ENCODE measurements at places on chromosomes 13 and 19.

DNA sequence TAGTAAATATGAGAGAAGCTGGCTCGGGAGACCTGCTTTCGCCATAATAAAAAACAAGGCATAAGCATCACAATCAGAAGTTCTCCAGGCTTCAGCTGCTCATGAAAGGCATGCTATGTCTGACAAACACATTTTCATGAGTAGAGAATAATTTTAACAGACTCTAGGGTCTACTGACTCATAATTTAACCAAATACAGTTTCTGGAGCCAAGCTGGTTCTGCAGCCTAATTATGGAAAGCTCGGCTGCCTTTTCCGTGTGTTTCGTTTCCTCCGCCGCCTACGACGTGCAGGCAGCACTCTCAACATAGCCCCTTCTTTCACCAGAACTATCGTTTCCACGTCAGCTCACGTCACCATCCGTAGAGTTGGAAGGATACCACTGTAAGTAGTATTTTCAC is 5.7 kb downstream of the MCF2L start:
- DNase-seq = no peak

DNA sequence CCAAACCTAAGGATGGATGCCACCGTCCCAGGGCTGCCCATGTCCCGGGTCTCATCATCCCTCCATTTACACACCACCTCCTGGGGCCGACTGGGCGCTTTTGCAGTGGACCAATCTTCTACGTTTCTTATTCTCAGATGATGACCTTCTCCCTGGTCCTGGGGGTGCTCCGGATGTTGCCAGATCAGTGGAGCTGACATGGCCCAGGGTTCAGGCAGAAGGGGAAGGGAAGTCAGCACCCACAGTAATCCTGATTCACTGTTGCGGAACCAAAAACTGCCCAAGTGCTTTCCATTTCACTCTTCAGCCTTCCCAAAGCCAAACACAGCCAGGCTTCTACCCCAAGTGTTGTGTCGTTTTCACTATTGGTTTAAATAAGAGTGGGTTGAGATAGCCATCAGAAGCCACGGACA is 29.8 kb downstream of the RAB20 start:
- DNase-seq = no peak

GRCh38 chr13:76724421-76724820 is 161.8 kb downstream of the KCTD12 start:
- no peak for DNase-seq

DNA sequence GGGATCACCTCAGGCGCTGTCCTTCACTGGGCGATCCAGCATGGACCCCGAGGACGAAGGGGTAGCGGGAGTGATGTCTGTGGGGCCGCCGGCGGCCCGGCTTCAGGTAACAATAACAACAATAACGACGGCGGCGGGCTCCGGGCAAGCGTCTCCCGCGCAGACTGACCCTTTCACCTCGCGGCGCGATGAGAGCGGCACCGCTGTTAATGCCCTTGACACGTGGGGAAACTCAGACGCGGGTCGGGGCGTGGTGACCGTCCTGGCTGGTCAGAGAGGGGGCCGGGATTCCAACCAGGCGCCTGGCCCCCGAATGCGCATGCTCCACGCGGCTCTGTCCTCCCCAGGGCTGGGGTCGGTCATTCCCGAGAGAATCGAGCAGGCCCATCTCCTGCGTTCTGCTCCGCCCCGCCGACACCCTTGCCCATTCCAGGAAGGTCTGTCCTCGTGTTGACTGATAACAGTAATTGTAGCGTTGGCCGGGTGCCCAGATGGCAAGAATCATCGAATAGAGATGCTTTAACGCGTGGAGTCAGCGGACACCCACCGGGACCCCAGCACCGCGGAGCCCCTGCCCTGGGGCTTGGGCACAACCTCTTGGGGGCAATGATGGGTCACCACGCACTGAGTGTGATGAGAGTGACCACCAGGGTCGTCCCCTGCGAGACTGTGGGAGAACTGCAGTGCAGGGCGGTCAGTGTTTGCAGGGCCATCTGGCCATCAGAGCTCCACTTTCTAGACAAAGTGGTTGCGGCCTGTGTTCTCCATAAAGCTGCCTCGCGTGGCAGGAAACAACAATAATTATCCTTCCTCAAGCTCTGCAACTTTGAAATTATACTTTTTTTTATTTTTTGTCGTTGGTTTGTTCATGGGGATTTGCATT is 528 bp downstream of the ZNF8 start:
- no peak for DNase-seq

DNA sequence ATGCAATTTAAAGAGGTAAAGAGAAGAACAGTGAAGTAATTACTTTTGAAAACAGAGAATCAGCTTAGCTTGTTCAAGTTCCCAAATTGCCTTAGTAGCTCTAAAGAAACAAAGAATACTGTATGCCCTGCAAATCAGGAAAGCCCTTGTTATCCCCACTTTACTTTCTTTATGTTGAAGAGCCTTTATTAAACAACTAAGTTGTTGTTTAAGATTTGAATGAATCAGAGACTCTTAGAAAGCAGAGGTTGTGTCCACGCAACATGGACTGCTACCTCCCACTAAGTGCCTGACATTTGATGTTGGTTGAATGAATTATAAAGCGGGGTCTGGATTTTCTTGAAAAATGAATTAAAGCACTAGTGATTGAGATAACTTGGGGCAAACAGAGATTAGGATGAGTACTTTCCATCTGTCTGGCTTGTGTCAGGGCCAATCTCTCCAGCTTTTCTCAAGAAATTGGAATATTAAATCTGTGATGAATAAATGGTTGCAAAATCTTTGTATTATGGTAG is 214.7 kb downstream of the POSTN start:
- DNase-seq = no peak

DNA sequence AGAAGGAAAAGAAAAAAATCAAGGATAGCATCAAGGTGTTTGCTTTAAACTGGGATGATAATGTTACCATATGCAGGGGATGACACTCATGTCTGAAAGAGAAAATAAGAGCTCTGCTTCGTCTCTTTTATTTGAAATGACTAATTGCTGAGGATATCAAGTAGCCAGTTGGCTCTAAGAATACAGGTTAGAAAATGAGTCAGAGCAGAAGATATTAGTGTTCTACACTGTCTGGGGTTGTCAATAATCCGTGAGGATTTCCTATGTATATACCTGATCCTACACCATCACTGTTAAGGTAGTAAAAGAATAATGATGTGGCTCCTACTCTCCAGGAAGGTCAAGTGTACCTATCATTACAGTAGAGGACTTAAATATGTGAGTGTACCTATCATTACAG is 562.5 kb downstream of the GPC6 start:
- DNase-seq = no peak

- DNase-seq = no peak
Observed at GRCh38 chr13:98487522-98487921, 89.4 kb downstream of the STK24 start.

DNA sequence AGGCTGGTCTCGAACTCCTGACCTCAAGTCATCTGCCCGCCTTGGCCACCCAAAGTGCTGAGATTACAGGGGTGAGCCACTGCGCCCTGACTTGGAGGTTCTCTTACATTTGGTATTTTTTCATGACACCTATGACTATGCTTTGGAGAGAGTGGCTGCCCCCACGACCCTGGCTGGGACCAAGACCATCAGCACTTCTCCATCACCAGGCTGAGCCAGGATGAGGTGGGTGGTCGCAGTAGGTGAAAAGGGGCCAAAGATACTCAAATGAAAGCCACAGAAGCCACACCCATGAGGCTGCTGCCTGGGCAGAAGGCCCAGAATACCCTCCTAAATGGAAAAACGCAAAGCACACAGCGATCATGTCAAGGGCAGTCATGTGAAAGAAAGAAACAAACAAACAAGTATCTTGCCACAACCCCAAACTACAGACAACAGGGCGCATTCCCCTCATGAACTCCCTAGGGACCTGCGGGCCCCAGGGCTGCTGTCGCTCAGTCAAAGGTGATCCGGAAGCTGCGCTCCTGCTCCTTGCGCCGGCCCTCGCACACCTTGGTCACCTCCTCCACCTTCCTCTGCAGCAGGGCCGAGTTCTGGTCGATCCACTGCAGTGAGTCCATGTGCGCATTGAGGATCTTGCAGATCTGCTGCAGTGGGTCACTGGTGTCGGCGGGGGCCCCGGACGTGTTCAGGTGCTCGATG is 11.2 kb upstream of the IL4I1 start:
- no peak for DNase-seq

GRCh38 chr19:7789447-7789846 is 26.4 kb downstream of the CLEC4M start:
- DNase-seq = peak; percentile 60

- DNase-seq = peak; percentile 77
Observed at GRCh38 chr19:13781547-13781946, 7.3 kb downstream of the C19orf53 start.

DNA sequence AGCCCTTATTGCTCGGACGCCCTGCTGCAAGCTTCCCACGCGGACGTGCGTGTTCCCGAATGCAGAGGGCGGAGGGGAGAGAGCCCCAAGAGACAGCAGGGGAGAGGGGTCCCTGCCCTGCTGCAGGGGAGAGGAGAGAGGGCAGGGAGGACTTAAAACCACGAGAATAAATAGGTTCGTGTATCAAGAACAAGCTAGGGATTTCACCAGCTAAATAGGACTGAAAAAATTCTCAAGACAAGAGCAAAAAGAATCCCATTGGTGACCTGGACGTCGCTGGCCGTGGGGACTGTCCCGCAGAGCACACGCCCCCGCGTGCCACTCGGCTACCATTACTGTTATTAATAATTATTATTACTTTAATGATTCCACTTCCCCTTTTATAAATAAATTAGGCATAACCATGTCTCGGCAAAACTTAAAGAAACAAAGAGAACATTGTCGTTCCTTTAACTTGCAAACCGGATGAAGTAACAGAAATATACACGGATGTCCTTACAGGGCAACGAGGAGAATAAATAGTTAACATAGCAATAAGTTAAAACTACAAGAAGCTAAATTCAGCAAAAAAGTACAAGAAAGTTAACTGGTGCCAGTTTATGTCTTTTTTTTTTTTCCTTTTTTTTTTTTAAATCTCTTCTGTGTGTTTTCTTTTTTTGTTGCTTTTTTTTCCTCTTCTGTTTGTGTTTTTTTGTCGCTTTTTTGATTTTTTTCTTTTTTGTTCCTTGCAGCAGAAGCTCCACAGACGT is 16.6 kb downstream of the PRKCSH start:
- DNase-seq = no peak

DNA sequence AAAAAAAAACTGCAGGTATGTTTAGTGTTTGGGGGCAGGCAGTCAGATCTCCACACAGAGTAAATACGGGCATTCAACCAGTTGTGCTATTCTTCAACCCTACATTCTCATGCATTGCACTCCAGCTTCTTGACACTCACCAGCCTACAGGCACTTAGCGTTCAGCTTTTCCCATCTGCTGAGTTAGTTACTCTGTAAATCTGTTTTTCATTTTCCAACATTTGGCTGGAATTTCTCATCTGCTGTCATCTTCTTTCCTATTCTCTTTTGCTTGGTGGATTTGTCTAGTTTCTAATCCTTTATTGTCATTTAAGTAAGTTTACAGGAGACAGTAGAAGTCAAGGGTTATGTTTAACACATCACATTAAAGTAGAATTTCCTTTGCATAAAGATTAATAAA is 1318.9 kb downstream of the OLFM4 start:
- no peak for DNase-seq

DNA sequence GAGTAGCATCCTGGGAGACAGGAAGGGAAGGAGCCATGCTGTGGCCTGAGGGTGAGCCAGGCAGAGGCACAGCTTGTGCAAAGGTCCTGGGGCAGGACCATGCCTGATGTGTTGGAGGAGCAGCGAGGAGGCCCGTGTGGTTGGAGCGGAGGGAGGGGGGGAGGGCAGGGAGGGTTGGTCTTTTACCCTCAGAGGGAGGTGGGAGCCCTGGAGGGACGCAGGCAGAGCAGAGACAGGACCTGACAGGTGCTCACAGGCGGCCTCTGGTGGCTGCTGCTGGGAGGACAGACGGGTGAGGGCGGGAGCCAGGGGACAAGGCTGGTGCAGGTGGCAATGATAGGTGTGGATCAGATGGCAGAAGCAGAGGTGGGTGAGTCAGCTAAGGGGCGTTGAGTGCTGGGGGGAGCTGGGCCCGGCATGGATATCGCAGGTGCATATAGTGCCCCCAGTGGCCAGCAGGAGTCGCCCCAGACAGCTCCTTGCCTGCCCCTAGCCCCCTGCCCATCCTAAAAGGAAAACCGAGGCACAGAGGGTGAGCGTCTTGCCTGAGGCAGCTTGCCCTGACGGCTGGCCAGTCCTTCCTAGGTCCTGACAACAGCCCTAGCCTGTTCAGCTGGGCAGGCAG is 9.8 kb upstream of the GNA15 start:
- DNase-seq = peak; percentile 79

- no peak for DNase-seq
Observed at GRCh38 chr13:35804901-35805300, 326.3 kb downstream of the DCLK1 start.

DNA sequence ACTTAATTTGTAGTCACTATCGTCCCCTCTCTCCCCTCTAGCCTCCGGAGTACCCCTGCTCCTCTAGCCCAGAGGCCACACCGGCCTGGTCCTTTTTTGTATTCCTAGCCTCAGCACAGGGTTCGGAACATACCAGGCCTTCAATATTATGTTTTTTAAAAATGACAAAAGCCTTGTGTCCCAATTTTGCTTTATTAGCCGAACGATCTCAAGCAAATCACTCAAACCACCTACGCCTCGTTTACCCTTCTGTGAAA is 463 bp upstream of the POMP start:
- DNase-seq = no peak

DNA sequence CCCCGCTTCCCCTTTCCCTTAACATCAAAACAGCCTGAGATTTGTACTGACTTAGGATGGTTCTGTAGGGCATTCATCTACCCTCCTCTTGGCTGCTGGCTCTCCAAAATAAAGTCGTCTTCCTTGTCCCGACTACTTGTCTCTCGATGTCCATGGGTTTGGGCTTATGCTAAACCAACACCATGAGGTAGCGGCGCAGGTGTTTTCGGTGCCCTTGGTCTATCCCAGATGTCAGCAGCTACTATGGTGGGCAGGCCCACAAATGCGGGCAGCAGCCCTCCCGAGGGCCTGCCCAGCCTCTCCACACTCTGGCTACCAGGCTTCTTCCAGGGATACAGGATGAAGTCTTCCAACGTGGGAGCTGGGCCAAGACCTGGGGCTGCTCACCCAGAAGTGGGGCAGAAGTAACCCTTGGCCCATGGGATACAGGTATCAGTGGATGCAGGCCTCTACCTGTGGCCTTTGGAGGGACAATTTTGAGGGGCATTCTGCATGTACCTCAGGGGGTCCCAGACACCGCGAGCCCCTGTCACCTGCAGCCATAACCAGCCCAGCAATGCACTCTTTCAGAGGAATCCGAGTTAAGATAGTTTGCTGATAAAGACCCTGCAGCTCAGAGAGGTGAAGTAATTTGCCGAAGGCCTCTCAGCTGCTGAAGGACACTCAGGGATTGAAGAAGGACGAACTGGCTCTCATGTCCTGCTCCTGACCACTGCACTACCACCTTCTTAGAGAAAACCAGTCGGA is 47.8 kb upstream of the VSTM2B start:
- no peak for DNase-seq

GRCh38 chr19:18110609-18111232 is 13.1 kb downstream of the MAST3 start:
- no peak for DNase-seq

- no peak for DNase-seq
Observed at GRCh38 chr13:58989556-58989955, 1174.2 kb downstream of the DIAPH3 start.
